ENCODE measurements at places on chromosomes 1 and 21.

- DNase-seq, result no peak
These were observed 9.9 kb downstream of the SNRPE start for GRCh38 chr1:203871114-203871880.

DNA sequence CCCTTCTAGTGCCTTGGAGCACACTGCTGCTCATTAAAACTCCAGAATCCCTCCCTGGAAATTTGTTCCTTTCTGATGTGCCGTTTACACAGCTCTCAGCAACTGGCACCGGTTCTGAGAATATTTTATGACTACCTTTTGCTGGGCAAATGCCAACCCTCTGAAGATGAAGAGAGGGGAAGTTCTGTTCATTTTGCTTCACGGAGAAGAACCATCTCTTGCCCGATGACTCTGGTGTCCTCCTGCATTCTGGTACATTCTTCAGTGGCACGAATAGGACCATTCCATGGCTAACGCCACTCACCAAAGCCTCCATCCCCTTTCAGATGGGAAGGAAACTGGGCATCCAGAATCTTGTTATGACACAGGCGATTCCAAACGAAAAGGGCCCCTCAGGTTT lies 96.2 kb upstream of the SIM2 start:
- no peak for DNase-seq

DNA sequence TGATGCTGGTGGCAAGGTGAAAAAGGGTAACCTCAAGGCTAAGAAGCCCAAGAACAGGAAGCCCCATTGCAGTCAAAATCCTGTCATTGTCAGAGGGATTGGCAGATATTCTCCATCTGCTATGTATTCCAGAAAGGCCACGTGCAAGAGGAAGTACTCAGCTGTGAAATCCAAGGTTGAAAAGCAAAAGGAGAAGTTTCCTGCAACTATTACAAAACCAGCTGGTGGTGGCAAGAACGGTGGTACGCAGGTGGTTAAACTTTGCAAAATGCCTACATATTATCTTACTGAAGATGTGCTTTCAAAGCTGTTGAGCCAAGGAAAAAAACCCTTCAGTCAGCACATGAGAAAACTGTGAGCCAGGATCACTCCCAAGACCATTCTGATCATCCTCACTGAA lies 13.7 kb upstream of the VPS45 start:
- no peak for DNase-seq

DNA sequence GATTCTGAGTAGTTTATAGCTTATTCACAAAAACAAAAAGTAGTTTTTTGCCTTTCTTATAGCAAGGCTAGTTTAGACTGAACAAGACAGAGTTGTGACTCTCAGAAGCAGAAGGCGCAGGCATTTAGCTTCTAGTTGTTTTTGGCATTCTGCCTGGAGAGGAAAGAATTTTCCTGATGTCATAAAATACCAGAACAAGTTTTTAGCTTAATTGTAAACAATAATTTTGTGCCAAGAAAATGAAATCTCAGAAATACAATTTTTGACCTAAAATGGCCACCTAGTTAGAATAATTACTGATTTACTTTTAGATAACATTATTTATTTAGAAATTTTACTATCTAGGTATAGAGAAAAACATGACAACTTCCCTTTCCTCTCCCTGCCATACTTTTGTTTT lies 1.0 kb downstream of the DNAJB4 start:
- no peak for DNase-seq

GRCh38 chr1:175735144-175735543 lies 8.3 kb downstream of the TNR start:
- no peak for DNase-seq

GRCh38 chr21:26082549-26082948 lies 88.0 kb downstream of the APP start:
- no peak for DNase-seq

GRCh38 chr1:37477198-37477931 lies 3.0 kb downstream of the ZC3H12A start:
- DNase-seq, result peak; percentile 79

- peak; percentile 12 for DNase-seq
These were observed 37.0 kb downstream of the CAPN8 start for GRCh38 chr1:223628233-223629125.

DNA sequence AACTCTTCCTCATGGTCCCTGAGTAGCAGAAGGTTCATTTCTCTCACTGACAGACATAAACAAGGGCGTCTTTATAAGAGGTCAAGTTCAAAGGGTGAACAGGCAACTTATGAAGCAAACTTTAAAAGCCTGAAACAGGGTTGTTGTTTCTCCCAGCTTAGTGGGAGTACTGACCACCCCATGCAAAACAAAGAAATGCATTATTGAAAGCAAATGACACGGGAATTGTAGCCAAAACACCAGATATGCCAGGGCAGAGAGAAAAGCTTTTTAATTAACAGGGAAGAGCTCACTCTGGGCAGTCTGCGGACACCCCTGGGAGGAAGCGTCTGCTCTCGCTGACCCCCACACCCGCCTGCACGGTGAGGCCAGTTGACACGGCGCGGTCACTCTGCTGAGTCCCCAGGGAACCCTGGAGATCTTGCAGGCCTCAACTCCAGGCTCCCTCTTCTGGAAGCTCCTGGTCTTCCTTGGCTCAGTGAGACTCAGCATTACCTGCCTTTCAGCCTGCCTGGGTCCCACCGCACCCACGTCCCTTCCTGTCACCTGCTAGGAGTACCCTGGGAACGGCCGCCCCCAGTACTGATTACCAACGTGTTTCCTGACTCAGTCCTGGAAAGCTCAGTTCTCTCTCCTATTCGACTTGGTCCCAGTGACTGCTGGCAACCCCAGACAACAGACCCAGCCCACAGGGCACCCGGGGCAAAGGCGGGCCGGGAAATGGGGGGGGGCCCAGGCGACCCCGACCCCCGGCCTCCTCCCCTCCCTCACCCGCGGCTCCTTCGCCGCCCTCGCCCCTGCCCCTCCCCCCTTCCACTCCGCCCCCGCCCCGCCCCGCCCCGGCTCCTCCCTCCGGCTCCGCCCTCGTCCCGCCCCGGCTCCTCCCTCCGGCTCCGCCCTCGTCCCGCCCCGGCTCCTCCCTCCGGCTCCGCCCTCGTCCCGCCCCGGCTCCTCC lies 972 bp downstream of the CFAP410 start:
- DNase-seq, result no peak

DNA sequence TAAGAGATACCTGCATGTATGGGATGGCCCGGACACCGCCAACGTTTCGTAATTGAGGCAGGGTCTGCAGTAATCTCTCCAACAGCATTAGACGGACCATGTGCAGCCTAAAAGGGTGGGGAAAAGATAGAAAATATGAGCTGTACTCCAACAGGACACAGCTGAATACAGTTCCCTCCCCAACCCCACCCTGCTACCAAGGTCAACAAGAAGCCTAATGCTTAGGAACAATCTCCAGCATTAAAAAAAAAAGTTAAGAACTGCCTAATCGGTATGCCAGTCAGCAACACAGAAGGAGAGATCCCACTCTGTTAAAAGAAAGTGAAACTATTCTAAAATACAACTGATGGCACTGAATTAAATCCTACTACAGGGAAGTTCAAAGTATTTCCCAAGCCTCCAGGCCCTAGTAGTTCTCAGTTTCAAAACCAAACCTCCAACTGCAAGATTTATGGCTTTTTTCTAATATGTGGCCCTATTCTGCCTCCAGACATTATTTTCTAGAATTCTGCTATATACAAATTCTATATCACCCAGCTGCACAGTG lies 81.0 kb downstream of the UBR4 start:
- no peak for DNase-seq

DNA sequence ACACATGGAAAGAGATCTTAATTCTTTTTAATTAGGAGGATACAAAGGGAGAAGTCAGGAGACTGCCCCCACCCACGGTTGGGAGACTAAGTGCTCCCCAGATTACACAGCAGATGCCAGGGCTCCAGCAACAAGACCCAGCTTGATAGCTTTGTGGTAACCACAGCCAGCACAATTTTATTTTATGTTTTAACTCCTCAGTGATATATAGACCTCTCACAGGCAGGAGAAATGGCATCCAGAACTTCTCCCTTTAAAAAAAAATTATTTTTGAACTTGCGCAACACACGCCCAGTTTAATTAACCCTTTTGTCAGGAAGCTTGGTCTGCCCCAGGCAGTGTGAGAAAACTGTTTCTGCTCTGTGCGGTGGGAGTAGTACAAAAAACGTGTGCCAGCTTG lies 62.6 kb upstream of the ACOT11 start:
- DNase-seq, result no peak

DNA sequence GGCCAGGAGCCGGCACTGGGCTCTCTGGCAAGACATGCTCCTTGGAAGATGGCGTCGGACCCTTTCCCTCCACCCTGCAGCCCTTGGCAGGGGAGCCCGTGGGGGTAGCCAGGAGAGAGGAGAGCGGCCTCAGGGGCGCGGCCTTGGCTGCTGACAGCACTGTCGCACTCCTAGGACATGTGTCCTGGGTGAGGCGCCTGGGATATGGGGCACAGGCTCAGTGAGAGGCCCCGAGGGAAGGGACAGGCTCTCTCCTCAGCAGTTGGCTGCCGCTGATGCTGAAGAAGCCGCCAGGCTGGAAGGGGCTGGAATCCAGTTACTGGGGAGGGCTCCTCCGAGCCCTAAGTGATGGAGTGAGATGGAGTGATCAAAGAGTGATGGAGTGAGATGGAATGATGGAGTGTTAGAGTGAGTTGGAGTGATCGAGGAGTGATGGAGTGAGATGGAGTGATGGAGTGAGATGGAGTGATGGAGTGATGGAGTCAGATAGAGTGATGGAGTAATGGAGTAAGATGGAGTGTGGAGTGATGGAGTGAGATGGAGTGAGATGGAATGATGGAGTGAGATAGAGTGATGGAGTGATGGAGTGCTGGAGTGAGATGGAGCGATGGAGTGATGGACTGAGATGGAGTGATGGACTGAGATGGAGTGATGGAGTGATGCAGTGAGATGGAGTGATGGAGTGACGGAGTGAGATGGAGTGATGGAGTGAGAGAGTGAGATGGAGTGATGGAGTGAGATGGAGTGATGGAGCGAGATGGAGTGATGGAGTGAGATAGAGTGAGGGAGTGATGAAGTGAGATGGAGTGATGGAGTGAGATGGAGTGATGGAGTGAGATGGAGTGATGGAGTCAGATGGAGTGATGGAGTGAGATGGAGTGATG lies 27.6 kb upstream of the PKP1 start:
- no peak for DNase-seq

- DNase-seq, result no peak
These were observed 18.8 kb upstream of the ECE1 start for GRCh38 chr1:21308847-21309652.
